ENCODE measurements at places on chromosomes 1 and 21. TPM values are rescaled to one million over a fixed set of nuclear protein-coding genes. Genes with fewer than 3 reads are reported as not detected.

MTARC1 gene
- total RNA-seq: 5.2 TPM

ANGPTL3 gene
- total RNA-seq: not detected

GUCA2A gene
- total RNA-seq: not detected

OR2M3 gene
- total RNA-seq: not detected

GUCA2B gene
- total RNA-seq: not detected

EDN2 gene
- 5.2 TPM for total RNA-seq

CLCN6 gene
- 6.7 TPM for total RNA-seq

Measured in mesangial cell (primary cell).